ENCODE measurements at places on chromosomes 12 and 14.

GRCh38 chr14:92407410-92407809 is 84.4 kb downstream of the SLC24A4 start:
- DNase-seq = no peak

- no peak for DNase-seq
Measured at GRCh38 chr14:49623387-49623786, 2.8 kb downstream of the MGAT2 start.

DNA sequence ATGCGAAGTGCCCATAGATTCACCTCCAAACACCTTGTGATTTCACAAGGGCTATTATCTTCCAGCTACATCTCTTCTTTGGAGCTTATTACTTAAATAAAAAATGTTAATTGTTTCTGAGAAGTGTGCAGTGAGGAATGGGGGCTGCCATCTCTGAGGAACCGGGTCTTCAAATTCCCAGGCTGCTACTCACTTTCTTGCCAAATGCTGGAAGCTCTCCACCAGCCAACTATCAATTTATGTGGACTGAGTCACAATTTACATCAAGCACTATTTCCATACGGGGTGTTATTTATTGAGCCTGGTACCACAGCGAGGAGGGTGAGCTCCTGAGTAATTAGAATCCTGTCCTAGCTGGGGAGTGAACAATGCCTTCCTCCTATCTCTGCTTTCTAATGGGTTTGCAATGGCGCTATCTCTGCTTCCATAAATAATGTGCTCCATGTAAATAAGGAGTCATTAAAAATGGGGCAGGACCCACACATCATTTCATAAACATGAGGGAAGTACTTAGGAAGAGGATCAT is 898.3 kb downstream of the VRK1 start:
- DNase-seq = no peak

DNA sequence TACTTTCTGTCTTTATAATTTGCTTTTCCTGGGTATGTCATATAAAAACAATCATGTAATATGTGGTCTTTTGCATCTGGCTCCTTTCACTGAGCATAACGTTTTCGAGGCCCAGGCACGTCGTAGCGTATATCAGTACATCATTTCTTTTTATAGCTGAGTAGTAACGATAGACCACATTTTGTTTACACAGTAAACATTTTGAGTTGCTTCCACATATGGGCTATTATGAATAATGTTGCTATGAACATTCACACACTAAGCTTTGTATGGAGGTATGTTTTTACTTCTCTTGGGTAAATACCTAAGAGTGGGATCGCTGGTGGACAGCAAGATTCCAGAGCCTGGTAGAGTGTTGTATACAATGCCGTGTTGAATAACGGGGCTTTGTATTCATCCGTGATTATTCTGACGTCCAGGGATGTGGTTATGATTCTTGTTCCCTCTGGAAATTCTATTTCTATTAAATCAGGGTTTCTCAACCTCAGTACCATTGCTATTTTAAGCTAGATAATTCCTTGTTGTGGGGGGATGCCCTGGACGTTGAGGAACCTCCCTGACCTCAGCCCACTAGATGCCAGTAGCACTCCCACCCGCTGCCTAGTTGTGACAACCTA is 38.9 kb upstream of the CIT start:
- no peak for DNase-seq

DNA sequence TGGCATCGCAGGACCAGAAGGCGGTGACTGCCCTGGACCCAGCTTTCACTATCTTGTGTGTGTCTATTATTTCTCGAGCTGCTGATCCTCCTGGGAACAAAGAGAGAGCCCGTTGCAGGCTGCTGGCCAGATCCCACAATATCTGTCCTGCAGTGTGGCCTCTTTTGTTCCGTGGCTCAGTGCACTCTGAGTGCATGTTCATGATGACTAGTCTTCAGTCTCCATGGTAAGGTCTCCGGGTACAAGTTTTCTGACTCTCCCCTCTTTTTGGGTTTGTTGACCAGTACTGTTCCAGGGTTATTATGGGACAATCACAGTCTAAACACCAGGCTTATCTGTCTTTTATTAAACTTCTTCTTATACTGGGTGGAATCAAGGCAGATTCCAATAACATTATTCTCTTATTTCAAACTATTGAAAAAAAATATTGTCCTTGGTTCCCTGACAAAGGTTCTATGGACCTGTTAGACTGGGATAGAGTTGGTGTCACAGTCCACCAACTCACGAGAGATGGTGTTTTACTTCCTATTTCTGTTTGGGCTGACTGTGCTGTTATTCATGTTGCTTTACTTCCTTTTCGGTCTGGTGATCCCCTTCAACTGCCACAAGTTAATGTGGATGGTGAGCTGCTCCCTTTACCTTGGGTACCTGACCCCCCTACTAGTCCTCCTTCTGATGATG is 192.9 kb upstream of the ALG10B start:
- DNase-seq = no peak

DNA sequence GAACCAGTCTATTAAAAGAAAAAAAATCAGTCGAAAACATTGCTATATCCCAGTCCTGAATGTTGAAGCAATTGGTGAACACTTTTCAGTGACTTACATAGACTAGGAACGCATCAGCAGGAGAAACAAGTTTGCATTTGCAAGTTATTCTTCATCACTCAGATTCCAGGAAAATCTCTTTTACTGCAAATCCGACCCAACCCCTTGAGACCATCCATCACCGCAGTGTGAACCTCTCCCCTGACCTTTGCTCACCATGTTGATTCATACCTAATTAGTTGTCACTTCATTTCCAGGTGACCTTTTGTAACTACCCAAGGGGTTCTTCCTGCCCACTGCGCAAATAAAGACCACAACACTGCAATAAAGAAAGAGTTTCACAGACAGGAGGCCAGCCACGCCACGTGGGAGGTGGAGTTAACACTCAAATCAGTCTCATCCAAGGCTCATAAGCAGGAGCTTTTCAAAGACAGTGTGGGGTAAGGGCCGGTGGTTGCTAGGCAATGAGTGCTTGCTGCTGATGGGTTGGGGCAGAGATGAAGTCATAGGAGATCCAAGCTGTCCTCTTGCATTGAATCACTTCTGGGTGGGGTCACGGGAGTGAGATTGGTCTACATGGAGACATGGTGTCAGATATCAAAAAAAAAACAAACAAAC is 241.3 kb upstream of the TMEM132C start:
- no peak for DNase-seq

GRCh38 chr12:45615268-45615667 is 114.2 kb upstream of the ARID2 start:
- DNase-seq = peak; percentile 65

DNA sequence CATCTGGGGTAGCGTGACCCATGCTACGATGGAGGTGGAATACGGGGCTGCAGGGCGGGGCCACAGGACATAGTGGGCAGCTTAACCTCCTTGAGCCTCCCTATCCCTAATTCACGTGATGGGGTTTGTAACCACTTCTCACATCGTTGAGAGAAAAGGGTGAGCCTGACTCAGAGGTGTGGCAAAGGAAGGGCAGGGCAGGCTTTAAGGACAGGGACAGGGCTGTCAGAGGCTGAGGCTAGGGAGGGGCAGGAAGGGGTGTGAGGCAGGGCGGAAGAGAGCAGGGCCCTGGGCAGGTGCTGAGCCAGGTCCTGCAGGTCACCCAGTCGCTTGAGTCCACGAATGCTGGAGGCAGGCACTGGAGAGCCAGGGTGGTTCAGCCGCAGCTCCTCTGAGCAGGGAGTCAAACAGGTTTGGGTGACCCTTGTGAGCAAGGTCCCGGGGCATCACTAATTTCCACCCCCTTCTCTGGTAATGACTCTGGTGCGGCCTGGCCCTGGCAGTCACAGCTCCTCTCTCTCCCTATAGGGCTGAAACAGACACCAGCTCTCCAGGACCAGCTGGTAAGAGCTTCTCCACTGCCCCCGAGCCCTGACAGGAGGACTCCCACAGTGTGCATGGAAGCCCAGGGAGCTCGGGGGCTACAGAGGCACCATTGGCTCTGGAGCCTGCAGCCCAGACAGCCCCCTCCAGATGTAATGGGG is 7.5 kb upstream of the AQP2 start:
- no peak for DNase-seq

GRCh38 chr14:57962325-57963035 is 96.6 kb upstream of the SLC35F4 start:
- no peak for DNase-seq

- DNase-seq = no peak
Measured at GRCh38 chr14:61381553-61381952, 60.2 kb downstream of the PRKCH start.

- no peak for DNase-seq
Measured at GRCh38 chr12:123164222-123164621, 13.3 kb upstream of the PITPNM2 start.

DNA sequence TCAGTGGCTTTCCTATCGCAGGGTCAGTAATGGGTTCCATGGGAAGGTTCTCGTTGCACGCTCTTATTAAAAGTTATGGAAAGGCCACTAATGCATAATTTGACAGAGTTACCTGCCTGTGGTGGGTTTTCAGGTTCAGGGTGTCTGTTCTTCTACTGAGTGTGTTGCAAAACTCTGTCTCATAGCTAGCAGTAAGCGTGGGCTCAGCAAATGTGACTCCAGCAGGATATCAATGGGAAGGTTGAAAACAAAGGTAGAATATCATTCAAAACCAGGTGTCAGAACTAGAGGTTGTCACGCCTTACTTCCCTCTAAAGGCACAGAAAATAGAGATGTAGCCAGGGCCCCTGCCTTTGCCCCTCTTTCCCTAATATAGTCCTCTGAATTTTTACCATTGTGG is 24.9 kb downstream of the UBE3B start:
- no peak for DNase-seq

- peak; percentile 31 for DNase-seq
Measured at GRCh38 chr14:34103176-34103575, 152.3 kb upstream of the EGLN3 start.

GRCh38 chr12:67364228-67364627 is 95.1 kb downstream of the CAND1 start:
- DNase-seq = no peak

DNA sequence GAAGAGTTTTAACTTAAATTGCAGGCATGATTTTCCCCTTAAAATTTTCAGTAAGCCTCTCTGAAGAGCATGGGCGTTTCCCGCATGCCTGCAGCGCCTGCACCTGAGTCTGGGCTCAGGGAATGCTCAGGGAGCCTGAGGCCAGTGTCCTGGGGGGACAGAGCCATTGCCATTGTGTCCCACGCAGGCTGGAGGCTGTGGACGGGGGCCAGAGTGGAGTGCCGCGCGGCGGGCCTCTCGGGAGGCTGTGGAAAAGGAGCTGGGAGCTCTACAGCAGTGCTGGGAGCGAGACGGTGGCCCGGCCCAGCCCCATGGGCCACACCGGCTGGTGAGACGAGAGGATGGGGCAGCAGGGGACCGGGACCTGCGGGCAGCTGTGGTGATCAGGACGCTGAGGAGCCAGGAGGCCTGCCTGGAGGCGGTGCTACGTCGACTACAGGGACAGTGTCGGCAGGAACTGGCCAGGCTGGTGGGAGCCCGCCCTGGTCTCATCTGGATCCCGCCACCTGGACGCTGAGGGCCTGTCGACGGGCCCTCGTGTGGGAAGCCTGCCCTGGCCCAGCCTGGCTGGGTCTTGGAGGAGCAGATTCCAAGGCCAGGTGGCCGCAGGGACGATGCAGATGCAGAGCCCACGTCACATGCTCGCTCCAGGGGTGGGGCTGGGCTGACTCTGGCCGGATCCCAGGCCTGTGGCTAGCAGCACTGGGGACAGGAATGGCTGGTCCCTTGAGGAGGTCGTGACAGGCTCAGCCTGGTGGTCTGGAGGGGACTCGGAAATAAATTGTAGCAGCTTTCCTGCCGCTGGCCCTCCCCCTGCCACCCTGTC is 7.6 kb downstream of the TEDC1 start:
- no peak for DNase-seq

DNA sequence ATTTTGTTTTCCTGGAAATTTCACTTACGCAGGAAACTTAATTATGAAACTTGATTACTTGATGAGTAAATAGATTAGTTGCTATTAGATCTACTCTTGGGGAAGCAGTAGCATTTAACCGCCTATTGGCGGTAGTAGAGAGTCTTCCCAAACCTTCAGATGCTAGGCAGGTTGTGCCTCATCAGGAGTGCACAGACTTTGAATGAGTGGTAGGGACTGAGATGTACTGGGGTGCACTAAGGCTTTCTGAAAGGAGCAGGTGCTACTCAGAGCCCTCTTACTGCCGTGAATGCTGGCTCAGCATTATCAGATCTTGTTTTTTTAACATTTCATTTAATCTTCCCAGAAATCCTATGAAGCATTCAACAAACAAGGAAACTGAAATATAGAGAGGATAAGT is 7.7 kb downstream of the GATC start:
- DNase-seq = peak; percentile 16

DNA sequence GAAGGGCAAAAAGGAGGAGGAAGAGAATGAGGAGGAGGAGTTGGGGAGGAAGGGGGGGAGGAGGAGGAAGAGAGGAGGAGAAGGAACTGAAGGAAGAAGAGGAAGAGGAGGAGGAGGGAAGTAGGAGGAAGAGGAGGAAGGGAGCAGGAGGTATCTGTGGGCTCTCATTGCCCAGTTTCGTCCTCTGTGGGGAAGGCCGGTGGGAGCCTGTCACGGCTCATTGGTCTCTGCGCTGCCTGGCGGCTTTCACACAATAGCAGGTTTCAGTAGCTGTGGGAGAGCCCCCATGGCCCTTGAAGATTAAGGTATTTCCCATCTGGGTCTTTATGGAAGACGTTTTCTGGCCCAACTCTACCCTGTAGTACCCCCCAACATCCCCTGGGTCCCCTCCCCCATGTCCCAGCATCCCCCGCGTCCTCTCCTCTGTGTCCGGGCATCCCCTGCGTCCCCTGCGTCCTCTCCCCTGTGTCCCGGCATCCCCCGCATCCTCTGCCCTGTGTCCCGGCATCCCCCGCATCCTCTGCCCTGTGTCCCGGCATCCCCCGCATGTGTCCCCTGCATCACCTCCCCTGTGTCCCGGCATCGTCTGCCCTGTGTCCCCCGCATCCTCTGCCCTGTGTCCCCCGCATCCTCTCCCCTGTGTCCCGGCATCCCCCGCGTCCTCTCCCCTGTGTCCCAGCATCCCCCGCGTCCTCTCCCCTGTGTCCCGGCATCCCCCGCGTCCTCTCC is 278.2 kb upstream of the SFSWAP start:
- no peak for DNase-seq

DNA sequence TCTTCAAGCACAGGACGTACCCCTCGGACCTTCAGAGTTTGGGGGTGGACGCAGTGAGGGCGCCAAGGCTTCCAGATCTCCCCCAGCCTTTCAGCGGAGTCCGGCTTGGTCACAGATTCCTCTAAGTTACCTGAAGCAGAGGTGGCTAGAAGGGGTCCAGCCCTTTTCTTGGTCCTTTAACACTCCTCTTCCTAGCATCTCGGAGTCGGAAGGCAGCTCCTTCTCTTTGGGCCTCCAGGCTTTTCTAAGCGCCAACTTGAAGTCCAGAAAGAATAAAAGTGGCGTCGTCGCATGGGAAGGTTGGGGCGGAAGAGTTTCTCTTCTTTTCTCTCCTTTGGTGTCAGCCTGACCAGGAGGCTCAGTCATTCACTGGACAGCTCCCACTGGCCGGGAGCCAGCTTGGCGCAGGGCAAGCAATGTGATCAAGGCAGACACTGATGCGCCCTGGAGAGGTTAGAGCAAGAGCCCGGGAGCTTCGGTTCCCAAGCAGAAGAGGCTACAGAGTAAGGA is 9.6 kb downstream of the OR6S1 start:
- peak; percentile 53 for DNase-seq

DNA sequence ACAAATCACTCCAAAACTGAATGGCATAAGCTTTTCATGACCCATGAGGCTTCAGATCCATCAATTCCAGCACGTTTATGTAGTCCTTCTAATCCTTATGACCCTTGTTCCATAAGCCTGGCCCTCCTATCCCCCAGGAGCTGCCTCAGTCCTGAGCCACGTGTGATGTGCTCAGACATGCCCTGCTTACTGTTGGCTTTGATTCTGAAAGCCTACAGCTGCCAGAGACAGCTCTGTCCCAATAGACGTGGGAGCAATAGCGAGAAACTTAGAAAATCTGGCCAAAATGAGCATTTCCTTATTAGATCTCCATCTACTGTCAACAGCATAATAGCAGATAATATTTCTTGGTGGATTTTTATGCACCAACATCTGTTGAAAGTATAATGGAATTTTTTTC is 33.2 kb downstream of the DUSP6 start:
- DNase-seq = peak; percentile 85
